ENCODE measurements at places on chromosomes 2 and 18. TPM values are rescaled to one million over a fixed set of nuclear protein-coding genes. Genes with fewer than 3 reads are reported as not detected.

GRCh38 chr2:104873689-104874054 lies 19.8 kb downstream of the POU3F3 start:
- no peak for DNase-seq

DNA sequence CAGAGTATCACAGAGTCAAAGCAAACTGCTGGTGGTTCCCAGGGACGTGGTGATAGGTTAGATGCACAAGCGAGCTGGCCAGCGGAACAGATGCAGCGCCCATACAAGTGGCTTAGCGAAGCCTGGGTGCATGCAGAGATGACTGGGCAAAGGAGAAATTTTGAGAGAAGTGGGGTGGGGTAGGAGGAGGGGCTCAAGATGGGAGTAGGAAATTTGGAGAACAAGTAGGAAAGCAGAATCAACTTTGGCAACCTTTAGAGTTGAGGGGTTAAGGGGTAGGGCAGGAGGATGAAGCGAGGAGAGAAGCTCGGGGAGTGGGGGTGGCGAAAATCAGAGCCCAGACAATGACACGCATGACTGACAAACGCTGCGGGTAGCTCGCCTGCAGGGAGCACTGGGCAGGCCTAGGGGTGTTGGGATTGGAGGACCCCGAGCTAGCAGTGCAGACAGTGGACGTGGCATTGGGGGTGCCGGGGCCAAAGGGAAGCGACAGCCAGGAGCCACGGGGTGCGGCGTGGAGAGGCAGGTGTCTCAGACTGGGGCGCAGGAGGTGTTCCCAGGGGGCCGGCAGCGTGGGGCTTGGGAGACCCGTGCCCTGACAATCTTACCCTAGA lies 431 bp downstream of the FAM98A start:
- no peak for DNase-seq

GRCh38 chr2:80517316-80517715 lies 212.8 kb upstream of the LRRTM1 start:
- DNase-seq: no peak

- no peak for DNase-seq
Observed at GRCh38 chr18:23306822-23307221, 146.3 kb upstream of the RIOK3 start.

- no peak for DNase-seq
Observed at GRCh38 chr2:176854062-176854461, 358.5 kb upstream of the HNRNPA3 start.

SPATA3 gene
- not detected for total RNA-seq

DNA sequence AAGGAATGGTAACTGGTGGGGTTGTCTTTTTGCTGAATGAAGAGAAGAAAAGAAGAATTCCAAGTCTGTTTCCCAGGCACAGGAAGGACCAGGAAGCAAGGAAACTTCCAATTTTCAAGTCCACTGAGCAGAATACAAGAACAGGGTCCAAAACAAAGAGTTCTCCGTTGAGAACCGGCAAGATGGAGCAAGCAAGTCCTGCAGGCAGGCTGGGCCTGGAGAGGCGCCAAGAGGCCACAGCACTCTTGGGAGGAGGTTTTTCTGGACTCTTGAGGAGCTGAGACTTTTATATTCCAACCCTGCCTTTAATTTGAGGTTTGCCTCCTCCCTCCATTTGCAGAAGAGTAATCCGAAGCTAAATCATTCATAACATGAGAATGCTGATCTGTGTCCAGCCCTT lies 224.5 kb downstream of the IKZF2 start:
- DNase-seq: no peak

DNA sequence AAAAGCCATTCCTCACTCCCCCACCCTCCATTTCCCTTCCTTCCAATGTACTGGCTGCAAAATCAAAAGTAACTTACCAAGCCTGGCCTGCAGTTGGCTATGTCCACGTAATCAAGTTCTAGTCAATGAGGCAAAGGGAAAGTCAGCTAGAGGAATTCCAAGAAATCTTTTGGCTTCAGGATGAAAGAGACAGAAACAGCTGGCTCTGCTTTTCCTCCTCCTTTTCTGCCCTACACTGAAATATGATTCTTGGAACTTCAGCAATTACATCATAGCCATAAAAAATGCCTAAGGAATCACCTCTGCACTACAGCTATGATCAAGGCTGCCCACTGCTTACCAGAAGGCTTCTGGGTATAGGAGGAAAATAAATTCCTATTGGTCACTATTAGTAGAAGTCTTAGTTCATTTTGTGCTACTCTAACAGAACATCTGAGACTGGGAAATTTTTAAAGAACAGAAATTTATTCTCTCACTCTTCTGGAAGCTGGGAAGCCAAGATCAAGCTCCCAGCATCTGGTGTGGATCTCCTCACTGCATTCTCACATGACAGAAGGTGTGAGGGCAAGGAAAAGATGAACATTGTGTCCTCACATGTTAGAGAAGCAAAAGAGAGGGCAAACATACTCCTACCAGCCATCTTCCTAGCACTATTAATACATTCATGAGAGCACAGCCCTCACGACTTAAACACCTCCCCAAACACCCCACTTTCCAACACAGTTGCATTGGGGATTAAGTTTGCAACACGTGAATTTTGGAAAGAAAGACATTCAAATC lies 219.9 kb downstream of the TMX3 start:
- DNase-seq: no peak

DNA sequence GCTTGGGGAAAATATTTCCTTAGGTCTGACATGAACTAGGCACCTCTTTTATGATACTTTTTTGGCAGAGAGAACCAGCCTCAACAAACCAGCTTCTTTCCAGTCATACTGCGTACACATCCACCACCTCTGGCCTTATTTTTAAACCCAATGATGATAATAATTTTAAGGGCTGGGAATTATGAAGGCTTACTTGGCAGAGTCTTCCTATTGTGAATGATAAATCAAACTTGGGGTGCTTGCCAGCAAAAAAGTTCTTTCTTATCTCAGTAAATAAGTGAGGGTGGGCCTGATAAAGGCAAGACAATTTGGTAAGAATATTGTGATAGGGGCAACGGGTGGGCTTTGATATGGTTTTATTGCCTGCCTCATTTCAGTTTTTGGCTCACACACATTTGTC lies 1230.2 kb upstream of the ZEB2 start:
- DNase-seq: no peak

GRCh38 chr2:232434563-232435374 lies 21.2 kb upstream of the ALPI start:
- no peak for DNase-seq

- peak; percentile 84 for DNase-seq
Observed at GRCh38 chr2:158953926-158954763, 14.3 kb upstream of the TANC1 start.

DNA sequence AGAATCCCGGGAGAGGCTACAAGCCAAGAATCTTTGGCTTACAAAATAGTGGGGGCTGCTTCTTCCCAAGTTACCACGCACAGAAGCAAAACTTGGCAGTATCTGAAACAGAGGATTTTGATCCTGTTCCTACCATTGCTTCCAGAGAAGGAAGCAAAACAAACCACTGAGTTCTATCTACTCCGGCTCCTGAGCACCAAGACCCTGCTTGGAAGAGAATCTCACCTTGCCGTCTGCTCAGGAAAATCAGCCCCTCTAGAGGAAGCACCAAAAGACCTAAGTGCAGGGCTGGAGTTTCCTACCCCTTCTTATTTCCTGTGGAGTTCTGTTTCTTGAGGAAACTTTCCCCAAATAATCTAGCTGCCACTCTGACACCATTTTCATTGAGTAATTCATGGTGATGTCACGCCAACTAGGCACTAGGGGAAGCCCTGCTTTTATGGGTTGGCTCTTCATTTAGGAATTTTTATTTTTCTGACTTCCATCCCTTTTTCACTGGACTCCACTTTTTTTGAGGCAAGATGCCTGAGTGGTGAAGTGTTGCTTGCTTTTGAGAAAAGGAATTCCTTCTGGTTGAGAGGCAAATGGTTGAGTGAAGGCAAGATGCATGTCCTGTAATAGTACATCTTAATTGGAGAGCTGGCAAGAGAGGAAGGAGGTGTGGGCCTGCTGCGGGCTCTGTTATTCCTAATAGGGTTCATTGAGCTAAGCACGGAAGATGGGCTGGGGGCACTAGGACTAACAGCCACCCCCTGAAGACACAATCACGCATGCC lies 36.8 kb upstream of the EML4 start:
- DNase-seq: no peak

DNA sequence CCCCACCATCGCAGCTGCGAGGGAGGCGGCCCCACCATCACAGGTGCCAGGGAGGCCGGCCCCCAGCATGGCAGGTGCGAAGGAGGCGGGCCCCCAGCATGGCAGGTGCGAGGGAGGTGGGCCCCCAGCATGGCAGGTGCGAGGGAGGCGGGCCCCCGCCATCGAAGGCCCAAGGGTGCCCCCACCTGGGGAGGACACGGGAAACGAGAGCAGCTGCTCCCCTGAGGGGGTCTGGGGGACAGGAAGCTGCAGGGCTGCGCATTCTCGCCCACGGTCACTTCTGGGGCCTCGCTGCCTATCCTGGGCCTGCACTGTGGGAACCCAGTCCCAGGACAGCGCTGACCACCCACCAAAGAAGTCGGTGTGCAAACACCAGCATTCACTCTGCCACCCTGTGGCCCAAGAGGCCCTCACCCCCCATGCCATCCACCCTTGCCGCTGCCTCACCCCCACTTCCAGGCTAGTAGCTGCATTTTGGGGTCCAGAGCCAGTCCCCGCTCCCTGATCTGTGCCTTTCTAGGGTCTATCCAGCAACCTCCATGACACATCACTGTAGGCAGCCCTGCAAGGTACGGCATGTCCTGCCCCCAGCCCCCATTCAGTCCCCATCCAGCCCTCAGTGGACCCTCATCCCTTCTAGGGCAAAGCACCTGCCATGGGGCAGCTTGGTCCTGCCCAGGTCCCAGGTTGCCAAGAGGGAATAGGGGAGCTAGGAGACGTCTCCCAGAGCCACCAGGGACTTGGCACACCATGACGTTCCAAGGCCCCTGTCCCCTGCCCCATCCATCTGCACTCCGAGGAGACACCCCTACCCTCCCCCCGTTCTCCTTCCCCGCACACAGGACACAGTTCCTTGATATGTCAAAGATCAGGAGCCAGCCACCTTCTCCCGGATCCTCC lies 24.0 kb upstream of the GPC1 start:
- peak; percentile 69 for DNase-seq

PRSS56 gene
- not detected for total RNA-seq

GRCh38 chr2:58432491-58433170 lies 191.5 kb upstream of the FANCL start:
- no peak for DNase-seq

- no peak for DNase-seq
Observed at GRCh38 chr2:106745468-106745867, 140.5 kb downstream of the ST6GAL2 start.

DNA sequence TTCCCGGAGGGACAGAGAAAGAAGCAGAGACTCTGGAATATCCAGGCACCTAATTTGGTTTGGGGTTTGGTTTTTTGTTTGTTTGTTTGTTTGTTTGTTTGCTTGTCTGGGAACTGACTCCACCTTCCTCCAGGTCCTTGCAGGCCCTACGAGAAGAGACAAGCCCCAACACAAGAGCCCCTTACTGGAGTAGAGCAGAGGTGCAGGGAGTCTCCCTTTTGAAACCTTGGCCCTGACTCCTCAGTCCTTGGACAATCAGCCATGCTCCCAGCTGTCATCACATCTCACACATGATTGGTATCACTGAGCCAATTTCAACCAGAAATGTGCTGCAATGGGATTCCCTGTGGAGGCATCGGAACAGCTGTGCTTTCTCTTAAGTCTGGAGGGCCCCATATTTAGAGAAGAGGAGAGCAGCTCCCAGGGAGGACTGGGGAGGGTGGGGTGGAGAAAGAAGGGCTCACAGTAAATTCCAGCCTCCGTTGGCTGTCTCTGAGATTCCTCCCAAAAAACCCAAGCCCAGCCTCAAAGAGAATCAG lies 279.9 kb upstream of the NCKAP5 start:
- DNase-seq: no peak

GRCh38 chr2:106363791-106364190 lies 104.4 kb downstream of the RGPD3 start:
- DNase-seq: no peak

DNA sequence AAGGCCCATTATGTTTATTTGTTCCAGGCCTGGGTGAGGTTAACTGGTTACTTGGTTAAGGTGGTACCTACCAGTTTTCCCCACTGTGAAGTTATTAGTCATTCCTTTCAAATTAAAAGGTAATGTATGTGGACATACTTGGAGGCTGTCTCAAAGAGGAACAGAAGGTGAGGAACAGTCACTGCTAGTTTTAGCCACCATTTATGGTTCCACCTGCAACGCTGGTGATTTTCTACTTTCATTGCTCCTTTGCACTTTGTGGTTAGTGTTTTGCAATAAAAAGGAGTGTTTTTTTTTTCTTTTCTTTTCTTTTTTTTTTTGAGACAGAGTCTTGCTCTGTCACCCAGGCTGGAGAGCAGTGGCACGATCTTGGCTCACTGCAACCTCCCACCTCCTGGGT lies 6.1 kb upstream of the ST6GAL2 start:
- no peak for DNase-seq

DNA sequence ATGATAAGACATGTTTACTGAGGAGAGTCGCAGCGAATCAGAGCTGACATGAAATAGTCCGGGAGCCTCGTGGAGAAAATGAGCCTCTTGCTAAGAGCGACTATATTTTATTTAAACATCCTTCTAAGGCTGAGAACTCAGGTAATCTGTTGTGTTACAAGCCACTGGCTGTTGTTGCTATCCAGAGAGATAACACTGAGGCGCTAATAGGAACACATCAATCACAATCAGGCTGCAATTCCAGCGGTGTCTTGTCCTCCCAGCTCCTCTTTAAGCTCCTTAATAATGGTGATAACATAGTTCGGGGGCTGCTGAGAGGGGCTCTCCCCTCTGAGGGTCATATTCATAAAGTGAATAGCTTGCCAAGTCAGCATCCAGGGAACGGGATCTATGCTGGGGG lies 95.1 kb downstream of the INSIG2 start:
- no peak for DNase-seq

SLC30A3 gene
- total RNA-seq: 10.2 TPM

DNA sequence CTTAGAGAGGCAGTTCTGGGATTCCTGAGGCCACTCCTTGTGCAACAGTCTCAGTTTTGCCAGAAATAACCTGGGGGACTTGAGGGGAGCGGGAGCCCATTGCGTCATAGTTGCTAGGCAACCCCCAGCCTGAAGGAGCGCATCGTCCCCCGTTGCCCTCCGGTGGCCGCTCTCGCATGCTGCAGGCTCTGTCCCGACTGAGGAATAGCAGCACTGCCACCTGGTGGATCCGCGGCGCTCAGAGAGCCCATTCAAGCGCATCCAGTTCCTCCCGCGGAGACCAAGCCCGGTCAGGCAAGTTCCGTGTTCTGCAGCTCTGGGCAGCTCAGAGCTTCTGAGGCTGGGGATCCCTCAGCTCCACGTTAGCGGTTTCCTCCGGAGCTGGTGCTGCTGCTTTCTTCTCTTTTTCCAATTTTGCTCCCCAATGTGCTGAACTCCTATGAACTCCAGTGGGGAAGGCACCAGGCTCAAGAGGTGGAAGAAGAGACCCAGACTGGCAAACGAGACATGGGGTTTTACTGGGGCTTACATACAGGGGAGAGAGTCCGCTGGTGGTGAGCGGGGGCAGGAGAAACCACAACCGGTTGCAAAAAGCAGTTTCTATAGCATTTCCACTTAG lies 15.1 kb downstream of the SLC4A3 start:
- DNase-seq: peak; percentile 97

SPC25 gene
- total RNA-seq: 0.24 TPM

SERPINB3 gene
- total RNA-seq: not detected

Measured in cardiac septum (tissue), 1 donor.